ENCODE measurements at places on chromosomes 2 and 18. TPM values are rescaled to one million over a fixed set of nuclear protein-coding genes. Genes with fewer than 3 reads are reported as not detected.

Gene CHRND
- not detected for total RNA-seq

Gene SERPINB11
- not detected for total RNA-seq

Gene SERPINB12
- total RNA-seq, result not detected

Gene GAL3ST2
- total RNA-seq, result not detected
